ENCODE measurements at places on chromosomes 3 and 15.
A peak's percentile ranks its signal among the peaks of the same experiment; 100 is the strongest.

DNA sequence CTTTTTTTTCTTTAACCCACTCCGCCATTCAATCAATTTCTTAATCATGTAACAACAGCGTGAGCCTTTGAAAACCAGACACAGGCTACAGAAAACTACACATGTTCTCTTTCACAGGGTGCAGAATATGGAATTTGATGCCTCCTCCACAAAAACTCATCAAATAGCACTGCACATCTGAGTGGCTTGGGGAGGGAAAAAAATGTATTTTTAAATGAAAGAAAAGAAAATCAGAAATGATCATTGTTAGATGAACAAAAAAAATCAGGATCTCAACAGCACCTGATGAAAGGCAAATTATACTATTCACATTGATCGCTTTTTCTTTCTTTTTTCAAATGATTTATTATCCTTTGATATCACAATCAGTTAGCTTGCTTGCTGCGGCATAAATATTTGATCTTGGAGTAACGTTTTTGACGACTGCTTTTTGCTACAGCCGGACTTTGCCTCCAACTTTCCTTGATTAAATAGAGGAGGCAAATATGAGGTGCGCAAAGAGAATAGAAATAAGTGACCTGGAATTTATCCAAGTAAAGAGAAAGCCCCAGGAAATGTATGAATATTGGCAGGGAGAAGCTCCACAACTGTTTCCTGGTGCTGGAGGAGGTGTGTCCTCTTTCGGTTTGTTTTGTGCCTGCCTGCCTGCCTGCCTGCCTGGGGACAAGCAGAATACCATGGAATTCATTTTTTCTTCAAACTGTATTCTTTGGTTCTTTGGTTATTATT lies 63.1 kb downstream of the EDEM1 start:
- no peaks in the 10 kb centered on the region for H3K27me3 ChIP-seq
- no peak overlapping the region for H3K27ac ChIP-seq
- no peak overlapping the region for H3K4me3 ChIP-seq
- no peak for DNase-seq

DNA sequence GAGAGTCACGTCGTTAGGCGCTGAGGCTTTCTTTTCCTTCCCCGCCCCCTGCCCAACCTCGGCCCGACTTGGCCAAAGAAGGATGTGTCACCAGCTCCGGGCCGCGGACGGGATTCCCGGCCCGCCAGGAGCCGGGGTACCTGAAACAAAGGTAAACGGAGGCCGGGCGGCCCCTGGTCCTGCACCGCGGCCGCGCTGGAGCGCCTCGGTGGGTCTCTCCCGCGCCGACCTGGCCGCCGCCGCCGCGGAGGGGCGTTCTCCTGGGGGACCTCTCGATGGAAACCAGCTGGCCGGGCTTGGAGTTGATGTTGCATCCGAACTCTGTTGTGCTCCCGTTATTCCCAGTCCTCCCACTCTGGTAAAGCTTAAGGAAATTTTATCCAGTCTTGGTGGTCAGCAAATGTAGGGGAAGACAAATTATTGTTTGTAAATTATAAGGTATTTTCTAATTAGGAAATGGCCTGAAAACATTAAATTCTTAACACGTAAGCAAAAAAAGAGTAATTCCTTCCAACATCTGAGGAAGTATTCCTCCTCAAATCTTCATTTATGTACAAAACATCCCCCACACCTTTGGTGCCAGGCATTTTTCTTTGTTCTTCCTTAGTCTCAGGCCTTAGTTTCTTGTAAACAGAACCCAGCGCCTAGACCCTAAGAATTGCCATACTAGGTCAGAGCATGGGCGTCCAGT lies 888 bp downstream of the PPP2R3A start:
- no peak overlapping the region for H3K27ac ChIP-seq
- peaks cover 7% of the 10 kb centered on the region for H3K4me1 ChIP-seq
- peaks cover 20% of the 10 kb centered on the region for H3K27me3 ChIP-seq

GRCh38 chr15:89444241-89445225 lies 51.9 kb downstream of the RHCG start:
- no peaks in the 10 kb centered on the region for H3K36me3 ChIP-seq
- H3K27ac ChIP-seq = no peak overlapping the region
- DNase-seq = no peak
- no peak overlapping the region for H3K4me3 ChIP-seq
- no peaks in the 10 kb centered on the region for H3K27me3 ChIP-seq

DNA sequence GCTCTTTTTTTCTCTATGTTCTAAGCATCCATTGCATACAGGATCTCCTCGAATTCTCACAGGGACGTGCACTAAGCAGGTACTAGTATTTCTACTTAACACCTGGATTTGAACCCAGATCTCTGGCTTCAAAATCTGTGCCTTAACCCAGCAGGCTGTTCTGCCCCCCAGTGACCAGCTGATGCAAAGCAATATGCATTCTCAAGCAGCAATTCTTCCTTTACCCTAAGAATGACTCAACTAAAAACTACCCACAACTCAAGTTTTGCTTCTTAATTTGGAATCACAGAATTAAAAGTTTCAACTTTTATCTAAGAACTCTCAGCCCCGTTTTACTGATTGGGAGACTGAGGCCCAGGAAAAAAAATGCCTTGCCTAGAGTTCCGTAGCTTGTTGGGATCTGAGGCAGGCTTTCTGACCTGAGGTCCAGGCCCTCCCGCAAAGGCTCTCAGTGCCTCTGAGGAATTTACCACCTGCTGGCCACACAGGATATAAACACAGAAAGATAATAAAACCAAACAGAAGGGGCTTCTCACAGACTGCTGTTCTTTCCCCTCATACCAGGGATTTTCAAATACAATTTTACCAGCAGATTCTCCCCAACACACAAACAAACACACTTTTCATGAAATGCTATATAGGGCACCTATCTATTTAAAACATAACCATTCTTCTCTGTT lies 115.4 kb upstream of the RAD18 start:
- no peak overlapping the region for H3K27ac ChIP-seq
- H3K36me3 ChIP-seq = no peaks in the 10 kb centered on the region
- H3K27me3 ChIP-seq = no peaks in the 10 kb centered on the region
- DNase-seq = no peak
- no peak overlapping the region for H3K4me3 ChIP-seq

GRCh38 chr15:81506071-81506470 lies 132.1 kb upstream of the TMC3 start:
- no peaks in the 10 kb centered on the region for H3K27me3 ChIP-seq
- no peaks in the 10 kb centered on the region for H3K36me3 ChIP-seq
- no peak overlapping the region for H3K27ac ChIP-seq
- H3K4me3 ChIP-seq = no peak overlapping the region

DNA sequence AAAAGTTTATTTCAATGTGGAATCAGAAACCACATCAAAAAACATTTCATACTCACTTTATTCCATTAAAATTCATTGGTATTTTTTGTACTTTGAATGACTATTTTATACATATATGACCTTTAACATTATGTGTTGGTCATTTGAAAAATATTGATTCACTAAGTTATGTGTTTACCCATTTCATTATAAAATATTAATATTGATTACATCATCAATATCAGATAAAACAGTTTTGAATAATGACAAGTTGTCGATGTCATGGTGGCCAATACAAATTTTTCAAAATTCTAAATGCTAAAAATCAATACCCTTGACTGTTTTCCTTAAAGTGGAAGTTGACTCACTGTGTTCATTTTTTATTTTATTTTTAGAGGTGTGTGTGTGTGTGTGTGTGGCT lies 239.7 kb upstream of the ROBO1 start:
- DNase-seq = no peak
- H3K27me3 ChIP-seq = no peaks in the 10 kb centered on the region
- H3K27ac ChIP-seq = no peak overlapping the region
- no peaks in the 10 kb centered on the region for H3K36me3 ChIP-seq
- no peaks in the 10 kb centered on the region for H3K4me1 ChIP-seq

- DNase-seq = no peak
- no peak overlapping the region for H3K27ac ChIP-seq
- H3K4me1 ChIP-seq = peaks cover 10% of the 10 kb centered on the region
- H3K27me3 ChIP-seq = no peaks in the 10 kb centered on the region
- no peaks in the 10 kb centered on the region for H3K36me3 ChIP-seq
- no peak overlapping the region for H3K4me3 ChIP-seq
Observed at GRCh38 chr15:69808756-69809155, 289.0 kb downstream of the TLE3 start.

DNA sequence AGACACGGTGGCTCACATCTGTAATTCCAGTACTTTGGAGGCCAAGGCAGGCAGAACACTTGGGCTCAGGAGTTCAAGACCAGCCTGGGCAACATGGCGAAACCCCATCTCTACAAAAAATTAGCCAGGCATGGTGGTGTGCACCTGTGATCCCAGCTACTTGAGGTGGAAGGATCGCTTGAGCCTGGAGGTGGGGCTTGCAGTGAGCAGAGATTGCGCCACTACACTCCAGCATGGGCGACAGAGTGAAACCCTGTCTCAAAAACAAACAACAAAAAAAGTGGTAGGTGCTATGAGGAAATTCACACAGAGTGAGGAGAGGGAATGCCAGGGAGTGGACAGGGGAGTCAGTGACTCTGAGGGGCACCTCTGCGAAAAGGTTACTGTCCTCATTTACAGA lies 29.4 kb downstream of the RPN1 start:
- DNase-seq = no peak
- peaks cover 23% of the 10 kb centered on the region for H3K4me1 ChIP-seq
- H3K36me3 ChIP-seq = peaks cover 63% of the 10 kb centered on the region

- DNase-seq = no peak
- no peaks in the 10 kb centered on the region for H3K36me3 ChIP-seq
- no peak overlapping the region for H3K27ac ChIP-seq
- H3K4me1 ChIP-seq = no peaks in the 10 kb centered on the region
Observed at GRCh38 chr3:37223576-37223975, 49.2 kb upstream of the LRRFIP2 start.

- H3K4me1 ChIP-seq = peaks cover 4% of the 10 kb centered on the region
- no peak overlapping the region for H3K4me3 ChIP-seq
- no peaks in the 10 kb centered on the region for H3K27me3 ChIP-seq
- no peak for DNase-seq
- H3K36me3 ChIP-seq = no peaks in the 10 kb centered on the region
Observed at GRCh38 chr3:146464783-146465182, 4.6 kb downstream of the PLSCR2 start.

GRCh38 chr15:48145923-48146322 lies 25.1 kb downstream of the SLC24A5 start:
- DNase-seq = no peak
- H3K27me3 ChIP-seq = no peaks in the 10 kb centered on the region
- H3K27ac ChIP-seq = no peak overlapping the region
- H3K4me1 ChIP-seq = no peaks in the 10 kb centered on the region
- H3K4me3 ChIP-seq = no peak overlapping the region

GRCh38 chr15:63809452-63809851 lies 24.3 kb downstream of the HERC1 start:
- H3K36me3 ChIP-seq = no peaks in the 10 kb centered on the region
- DNase-seq = peak; percentile 21
- no peak overlapping the region for H3K27ac ChIP-seq
- peaks cover 49% of the 10 kb centered on the region for H3K4me1 ChIP-seq
- no peaks in the 10 kb centered on the region for H3K27me3 ChIP-seq

DNA sequence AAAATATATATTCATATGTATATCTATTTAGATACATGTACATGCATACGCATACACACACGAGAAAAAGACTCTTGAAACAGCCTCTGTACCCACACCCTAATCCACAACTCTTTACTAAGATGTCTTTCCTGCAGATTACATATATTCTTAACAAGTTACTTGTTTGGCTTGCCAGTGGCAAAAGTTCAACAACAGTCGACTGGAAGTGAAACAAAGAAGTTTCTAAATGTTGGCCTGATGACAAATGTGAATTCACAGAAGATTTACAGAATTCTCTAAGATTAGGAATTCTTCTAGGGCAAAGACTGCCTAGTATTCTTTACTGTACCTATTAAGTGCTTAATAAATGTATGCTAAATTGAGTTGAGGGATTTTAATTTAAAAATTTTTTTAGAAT lies 116.8 kb downstream of the CDIN1 start:
- H3K27me3 ChIP-seq = no peaks in the 10 kb centered on the region
- no peaks in the 10 kb centered on the region for H3K36me3 ChIP-seq
- H3K4me1 ChIP-seq = no peaks in the 10 kb centered on the region

- H3K4me1 ChIP-seq = no peaks in the 10 kb centered on the region
- no peak overlapping the region for H3K27ac ChIP-seq
- no peaks in the 10 kb centered on the region for H3K27me3 ChIP-seq
- no peak for DNase-seq
Observed at GRCh38 chr3:8273479-8273878, 228.1 kb upstream of the LMCD1 start.

- H3K36me3 ChIP-seq = no peaks in the 10 kb centered on the region
- no peaks in the 10 kb centered on the region for H3K27me3 ChIP-seq
- peak overlapping the region; percentile 40 for H3K27ac ChIP-seq
- peaks cover 88% of the 10 kb centered on the region for H3K4me1 ChIP-seq
- peak; percentile 65 for DNase-seq
Observed at GRCh38 chr3:16377196-16377595, 112.2 kb downstream of the OXNAD1 start.

DNA sequence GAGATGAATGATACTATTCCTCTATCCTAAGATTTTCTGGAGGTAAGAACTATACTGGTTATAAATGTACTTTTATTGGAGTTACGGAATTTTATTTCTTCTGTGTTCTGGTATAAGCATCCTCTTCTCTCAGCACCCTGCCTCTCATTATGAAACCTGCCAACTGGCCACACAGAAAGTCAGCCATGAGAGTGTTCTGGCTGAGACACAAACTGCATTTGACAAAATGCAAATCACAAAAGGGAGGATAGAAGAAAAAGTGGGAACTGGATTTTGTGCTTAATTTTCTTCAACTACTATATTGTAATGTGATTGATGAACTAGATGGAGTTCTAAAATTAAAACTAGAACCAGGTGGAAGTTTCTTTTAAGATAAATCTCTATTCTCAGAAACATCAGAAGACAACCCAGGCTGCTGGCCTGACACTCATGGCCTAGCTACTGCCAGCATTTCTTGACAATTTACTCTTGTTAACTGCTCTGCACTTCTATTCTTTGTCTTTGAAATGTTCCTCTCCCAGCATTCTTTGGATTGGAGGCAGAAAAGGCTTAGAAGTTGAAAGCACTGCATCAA lies 143.1 kb downstream of the WDR76 start:
- H3K4me1 ChIP-seq = peaks cover 2% of the 10 kb centered on the region
- H3K4me3 ChIP-seq = no peak overlapping the region
- no peaks in the 10 kb centered on the region for H3K36me3 ChIP-seq

DNA sequence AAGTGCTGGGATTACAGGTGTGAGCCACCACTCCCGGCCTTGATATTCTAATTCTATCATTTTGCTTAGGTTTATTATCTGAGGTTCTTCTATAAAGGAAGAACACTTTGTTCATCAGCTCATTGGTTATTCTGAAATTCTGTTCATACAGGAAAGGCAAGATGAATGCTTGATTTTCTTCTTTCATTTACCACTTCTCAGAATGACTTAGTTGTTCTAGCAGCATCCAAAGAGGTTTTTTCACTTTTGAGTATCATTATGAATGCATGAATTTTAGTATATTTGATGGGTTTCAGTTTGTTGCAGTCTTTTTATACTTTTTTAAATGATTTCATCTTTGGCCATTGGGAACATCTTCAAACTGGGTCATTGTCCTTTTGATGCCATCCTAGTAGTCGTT lies 51.8 kb downstream of the RNF111 start:
- no peaks in the 10 kb centered on the region for H3K27me3 ChIP-seq
- DNase-seq = no peak
- H3K27ac ChIP-seq = no peak overlapping the region

- no peak for DNase-seq
- no peaks in the 10 kb centered on the region for H3K36me3 ChIP-seq
- no peak overlapping the region for H3K4me3 ChIP-seq
Observed at GRCh38 chr3:140296796-140297352, 361.9 kb downstream of the CLSTN2 start.

GRCh38 chr3:11140030-11140712 lies 14.1 kb upstream of the HRH1 start:
- no peaks in the 10 kb centered on the region for H3K36me3 ChIP-seq
- H3K27me3 ChIP-seq = no peaks in the 10 kb centered on the region
- peak; percentile 84 for DNase-seq
- peaks cover 29% of the 10 kb centered on the region for H3K4me1 ChIP-seq
- no peak overlapping the region for H3K4me3 ChIP-seq
- peak overlapping the region; percentile 2 for H3K27ac ChIP-seq

Measured in B cell (primary cell).